ENCODE measurements at places on chromosomes 7 and 10.
A peak's percentile ranks its signal among the peaks of the same experiment; 100 is the strongest.

GRCh38 chr7:25348104-25348503 lies 119.8 kb upstream of the NPVF start:
- peak; percentile 6 for DNase-seq

DNA sequence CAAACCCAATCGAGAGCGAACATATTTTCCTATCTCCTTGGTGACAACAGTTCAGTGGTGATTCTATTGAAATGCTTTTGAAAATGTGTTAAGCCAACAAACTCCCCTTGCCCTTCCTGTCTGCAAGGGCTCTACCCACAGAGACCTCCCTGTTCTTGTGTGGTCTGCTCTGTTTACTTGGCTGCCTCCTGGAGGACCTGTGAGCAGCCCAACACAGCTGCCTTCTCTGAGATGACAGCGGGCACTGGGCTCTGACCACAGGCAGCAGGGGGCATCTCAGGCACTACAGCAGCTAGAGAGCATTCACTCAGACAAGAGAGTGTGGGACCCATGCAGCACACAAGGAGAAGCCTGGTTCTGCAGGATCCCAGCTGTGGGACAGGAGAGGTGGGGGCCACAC lies 416.4 kb downstream of the TCERG1L start:
- no peak for DNase-seq

GRCh38 chr7:138886501-138886917 lies 88.5 kb upstream of the ATP6V0A4 start:
- peak; percentile 78 for DNase-seq

DNA sequence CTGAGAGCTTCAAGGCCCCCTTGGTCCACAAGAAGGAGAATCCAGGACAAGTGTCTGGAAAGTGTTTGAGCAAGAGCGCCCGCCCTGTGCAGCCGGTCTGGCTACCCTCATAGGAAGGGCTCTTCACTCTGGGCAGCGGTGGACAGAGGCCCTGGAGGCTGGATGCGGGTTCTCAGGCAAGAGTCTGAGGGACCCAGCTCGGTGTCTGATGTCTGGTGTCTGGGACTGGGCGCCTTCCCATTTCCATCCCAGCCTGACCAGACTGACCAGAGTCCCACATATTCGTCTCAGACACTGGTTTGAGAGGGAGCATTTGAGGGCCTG lies 59.8 kb downstream of the HK1 start:
- no peak for DNase-seq

DNA sequence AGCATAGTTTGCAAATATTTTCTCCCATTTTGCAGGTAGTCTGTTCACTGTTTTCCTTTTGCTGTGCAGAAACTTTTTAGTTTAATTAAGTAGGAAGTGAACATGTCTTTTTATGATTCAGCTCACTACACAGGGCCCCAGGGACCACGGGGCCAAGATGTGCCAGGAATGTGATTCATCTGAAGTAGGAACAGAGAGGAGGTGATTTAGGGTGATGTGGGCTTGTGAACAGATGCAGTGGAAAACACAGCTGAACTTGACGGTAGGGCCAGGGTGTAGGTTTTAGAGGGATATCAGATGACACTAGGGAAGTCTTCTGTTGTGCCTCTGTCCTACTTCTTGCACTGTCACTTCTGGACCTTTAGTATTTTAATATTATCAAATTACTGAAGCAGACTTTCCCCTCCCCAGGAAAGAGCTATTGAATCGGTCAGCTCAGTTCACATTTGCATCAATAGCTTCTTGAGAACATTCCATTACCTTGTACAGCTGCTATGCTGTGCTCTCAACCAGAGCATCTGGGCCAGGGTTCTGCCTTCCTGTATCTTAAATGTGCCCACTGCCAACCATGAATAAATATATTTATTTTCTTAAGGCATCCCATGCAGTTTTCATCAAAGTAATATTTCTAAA lies 96.9 kb downstream of the OSBPL3 start:
- DNase-seq: peak; percentile 78

- DNase-seq: peak; percentile 17
Measured at GRCh38 chr7:88546808-88547207, 212.7 kb upstream of the ZNF804B start.

DNA sequence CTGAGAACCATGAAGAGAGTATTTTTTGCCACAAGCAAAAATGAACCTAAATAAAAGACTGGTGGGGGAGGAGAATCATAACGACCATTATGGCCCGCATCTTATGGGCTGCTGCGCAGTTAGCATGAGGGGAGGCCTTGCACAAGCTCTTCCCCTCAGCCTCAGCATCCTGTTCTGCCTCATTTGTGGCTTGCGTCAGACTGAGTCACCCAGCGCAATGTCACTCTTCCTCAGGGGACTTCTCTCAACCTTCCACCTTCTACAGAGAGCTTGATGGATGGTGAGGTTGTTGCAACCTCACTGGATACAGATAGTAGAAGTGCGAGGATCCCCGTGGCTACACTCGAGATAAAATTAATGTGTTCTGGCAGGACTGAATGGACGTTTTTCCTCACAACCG lies 16.8 kb upstream of the GPR15LG start:
- no peak for DNase-seq

- DNase-seq: no peak
Measured at GRCh38 chr7:132218876-132219275, 357.4 kb downstream of the PLXNA4 start.

DNA sequence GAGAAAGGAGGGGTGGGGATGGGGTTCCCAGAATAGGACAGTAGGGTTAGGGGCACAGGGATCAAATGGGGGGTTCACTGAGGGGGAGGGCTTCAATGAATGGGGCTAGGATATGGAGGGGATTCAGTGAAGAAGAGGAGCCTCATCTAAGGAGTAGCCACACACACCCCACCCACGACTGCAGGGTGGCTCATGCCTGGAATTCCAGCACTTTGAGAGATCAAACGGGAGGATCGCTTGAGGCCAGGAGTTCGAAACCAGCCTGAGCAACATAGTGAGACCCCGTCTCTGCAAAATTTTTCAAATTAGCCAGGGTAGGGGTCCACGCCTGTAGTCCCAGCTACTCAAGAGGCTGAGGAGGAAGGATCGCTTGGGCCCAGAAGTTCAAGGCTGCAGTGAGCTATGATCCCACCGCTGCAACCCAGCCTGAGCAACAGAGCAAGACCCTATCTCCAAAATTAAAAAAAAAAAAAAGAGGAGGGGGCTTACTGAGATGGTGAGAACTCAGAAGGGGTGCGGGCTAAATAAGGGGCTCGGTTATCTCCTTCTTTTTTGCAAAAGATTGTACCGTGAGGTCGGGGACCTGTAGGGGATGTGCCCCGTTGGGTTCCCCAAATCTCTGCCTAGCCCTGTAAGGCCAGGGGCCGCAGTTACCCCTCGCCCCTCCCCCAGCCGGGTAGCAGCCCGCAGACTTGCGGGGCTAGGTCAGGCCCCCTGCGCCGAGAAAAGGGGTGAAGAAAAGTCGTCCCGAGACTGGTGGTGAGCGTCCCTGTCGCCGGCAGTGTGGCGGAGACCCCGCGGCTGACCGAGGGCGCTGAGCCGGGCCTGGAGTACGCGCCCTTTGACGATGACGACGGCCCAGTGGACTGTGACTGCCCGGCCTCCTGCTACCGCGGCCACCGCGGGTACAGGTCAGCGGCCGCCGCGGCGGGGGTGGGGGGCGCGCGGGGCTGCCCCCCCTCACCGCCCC lies 43.1 kb upstream of the HSPB1 start:
- DNase-seq: no peak

- no peak for DNase-seq
Measured at GRCh38 chr7:155210356-155210755, 87.3 kb upstream of the INSIG1 start.

- no peak for DNase-seq
Measured at GRCh38 chr10:122333037-122333436, 41.5 kb upstream of the PLEKHA1 start.

DNA sequence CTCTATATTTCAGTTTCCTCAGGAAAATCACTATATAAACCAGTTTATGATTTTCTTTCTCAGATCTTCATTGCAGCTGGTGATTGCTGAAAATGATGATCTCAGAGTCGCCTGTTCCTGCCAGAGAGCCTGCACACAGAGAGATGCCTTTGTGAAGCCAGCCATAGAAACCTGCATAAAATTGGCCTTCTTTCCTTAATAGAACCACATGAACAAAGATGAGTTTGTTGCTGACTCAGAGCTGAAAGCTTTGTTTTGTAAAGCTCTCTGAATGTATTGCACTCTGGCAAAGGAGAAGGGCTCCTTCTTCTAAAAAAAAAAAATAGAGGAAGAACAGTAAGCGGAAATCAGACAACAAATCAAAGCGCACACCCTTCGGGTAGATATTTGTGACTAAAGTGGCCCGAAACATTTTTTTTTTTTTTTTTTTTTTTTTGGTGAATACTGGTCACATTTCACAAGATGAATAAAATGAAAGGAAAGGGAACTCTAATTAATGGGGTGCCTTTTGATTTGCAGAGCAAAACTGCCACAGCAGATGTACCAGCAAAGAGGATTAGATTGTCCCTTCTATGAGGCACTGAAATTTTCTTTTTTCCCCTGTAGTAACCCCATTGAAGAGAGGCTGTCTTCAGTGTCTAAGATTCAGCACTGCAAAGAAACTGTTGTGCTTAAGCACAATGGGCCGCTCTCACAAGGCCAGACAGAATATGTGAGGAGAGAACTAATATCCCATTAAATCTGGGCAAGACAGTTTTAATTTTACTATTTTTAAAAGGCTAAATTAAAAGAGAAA lies 75.1 kb upstream of the PTPRZ1 start:
- DNase-seq: peak; percentile 86

GRCh38 chr10:93069245-93069561 lies 4.5 kb upstream of the CYP26A1 start:
- DNase-seq: no peak

DNA sequence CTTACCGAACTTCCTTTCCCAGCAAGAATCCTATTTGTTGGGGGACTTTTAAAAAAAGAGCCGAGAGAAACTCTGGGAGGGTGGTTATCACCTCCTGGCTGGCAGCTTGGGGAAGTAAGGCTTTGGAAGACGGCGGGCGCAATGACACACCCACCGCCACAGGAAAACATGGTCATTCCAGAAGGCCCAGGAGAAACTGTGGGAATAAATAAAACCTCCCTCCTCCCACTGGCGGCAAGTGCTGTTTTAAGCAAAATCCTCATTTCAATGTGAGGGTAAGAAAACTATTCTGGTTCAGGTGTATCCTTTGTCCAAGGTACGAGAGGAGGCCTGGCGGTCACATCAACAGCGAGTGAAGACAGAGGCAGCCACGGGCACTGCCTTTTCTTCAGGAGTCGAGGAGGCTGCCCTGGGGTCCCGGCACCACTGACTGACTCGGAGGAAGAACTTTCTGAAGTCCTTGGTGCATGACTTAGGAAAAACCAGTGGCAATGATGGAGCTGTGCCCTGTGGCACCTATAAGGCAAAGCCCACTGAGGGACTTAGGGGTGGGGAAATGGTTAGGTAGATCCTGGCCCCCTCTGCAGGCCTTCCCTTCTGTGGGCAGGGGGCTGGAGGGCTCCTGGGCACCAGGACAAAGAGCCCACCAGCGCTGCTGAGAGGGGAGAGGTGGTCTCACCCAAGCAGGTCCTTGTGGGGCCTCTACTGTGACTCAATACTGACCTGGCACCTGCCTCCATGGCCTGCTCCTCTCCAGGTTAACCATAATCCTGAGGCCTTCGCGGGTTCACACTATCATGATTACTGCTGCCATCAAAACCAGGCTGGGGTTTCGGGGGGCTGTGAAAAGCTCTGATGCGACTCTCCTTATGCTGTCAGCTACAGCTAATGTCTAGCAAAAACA lies 21.4 kb downstream of the DNAJB12 start:
- DNase-seq: no peak

DNA sequence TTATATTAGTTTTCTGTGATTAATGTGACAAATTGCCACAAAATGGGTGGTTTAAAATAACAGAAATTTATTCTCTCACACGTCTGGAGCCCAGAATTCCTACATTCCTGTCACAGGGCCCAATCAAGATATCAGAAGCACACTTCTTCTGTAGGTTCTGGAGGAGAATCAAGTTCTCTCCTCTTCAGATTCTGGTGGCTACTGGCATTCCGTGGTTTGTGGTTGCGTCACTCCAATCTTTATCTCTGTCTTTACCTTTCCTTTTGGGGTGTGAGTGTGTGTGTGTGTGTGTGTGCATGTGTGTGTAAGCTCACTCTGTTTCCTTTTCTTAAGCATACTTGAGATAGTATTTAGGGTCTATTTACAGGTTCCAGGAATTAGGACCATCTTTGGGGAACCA lies 115.5 kb upstream of the DKK1 start:
- peak; percentile 10 for DNase-seq

- peak; percentile 87 for DNase-seq
Measured at GRCh38 chr10:69696073-69696731, 66.2 kb downstream of the FAM241B start.

DNA sequence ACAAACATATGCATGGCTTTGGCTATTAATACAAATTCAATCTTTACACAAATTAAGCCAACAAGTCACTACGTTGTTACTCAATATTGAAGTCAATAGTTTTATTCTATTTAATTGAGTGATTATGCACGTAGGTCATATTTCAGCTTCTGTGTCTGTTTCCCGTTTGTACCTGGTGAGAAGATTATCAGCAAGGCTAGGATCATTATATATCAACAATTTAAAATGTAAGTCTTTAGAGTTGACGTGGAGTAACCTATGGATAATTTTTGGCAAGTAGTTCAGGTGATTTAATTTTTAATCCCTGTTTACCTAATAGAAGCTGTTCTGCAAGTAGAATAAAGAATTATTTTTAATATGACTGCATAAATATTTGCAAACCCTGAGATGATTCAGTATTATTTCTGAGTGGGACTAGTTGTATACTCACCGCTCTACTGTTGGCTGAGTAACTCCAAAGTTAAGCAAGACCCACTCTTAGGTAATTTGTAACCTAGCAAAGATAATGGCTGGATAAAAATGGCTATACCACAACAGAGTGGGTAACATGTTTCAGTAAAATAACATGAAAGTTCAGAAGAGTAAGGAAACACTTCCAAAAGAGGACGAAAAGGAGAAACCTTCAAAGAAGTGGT lies 161.0 kb downstream of the HGF start:
- no peak for DNase-seq

DNA sequence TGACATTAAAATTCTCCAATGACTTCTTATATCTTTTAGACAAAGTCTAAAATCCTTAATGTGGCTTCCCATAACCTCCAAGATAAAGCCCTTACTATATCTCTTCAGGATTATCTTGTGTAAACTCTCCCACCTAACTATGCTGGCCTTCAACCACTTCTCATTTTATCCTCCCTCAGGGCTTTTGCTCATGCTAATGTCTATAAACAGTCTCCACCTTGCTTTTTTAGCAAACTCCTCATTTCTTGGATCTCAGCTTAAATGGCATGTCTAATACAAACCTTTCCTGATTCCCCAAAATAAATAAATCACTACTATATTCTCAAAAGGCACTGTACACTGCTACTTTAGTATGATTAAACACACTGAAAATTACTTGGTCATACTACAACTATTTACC lies 181.2 kb downstream of the LRRN3 start:
- DNase-seq: no peak

Data from astrocyte of the hippocampus (primary cell).